Vagina (tissue), 2 donors: ENCODE measurements at places on chromosomes 11 and 22. TPM values are rescaled to one million over a fixed set of nuclear protein-coding genes. Genes with fewer than 3 reads are reported as not detected.

Gene CHADL
- total RNA-seq, result 3.7 TPM

Gene NELL1
- total RNA-seq, result 0.49 TPM

Gene TYR
- not detected for total RNA-seq

Gene LRRC32
- total RNA-seq, result 66.3 TPM

Gene MRPL49
- total RNA-seq, result 43.5 TPM

Gene MOGAT2
- total RNA-seq, result not detected

Gene SMARCB1
- total RNA-seq, result 147 TPM

- no peak for DNase-seq
Measured at GRCh38 chr22:26360169-26360885, 68.7 kb upstream of the ASPHD2 start.

GRCh38 chr22:29211066-29211465, 5.4 kb downstream of the EMID1 start:
- no peak for DNase-seq

DNA sequence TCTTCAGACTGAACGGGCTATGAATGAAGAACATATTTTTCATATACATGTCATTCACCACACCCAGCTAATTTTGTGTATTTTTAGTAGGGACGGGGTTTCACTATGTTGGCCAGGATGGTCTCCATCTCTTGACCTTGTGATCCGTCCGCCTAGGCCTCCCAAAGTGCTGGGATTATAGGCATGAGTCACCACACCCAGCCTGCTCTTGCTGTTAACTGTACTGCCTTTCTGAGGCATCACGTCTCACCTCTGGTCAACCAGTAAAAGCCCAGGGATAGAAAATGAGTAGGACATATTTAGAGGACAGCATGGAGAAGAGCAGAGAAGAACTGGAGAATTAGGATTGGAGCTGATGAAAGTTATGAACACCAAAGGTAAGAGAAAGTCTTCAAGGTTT, 55.6 kb downstream of the APOL3 start:
- DNase-seq, result no peak

DNA sequence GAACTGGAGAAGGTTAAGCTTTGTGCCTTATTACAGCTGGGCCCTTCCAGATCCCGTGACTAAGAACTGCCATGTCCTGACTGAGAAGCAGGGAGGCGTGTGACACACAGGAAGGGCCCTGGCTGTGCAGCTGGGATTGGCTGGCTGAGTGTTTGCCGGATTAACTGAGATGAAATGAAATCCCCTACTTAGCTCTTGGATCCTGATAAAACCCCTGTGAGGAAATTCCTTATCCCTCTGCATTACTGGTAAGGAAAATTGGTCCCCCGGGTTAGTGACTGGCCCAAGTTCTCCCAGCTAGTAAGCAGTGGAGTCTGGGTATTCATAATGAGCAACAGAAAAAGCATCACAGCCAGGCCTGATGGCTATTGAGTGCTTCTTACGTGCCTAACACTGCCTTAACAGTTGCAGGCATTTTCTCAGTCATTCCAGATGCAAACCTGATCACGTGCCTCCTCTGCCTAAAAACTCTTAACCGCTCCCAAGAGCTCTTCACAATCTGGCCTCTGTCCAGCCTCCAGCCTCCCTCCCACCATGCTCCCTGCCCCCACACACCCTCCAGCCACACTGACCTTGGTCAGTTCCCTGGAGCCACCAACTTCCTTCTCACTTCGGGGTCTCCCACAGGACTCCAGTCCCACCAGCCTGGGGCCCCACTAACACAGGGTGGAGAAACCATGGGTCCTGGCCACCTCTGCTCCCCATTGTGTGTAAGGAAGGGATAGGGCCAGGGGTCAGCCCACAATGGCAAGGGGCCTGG, 37.8 kb downstream of the ARRB1 start:
- no peak for DNase-seq

DNA sequence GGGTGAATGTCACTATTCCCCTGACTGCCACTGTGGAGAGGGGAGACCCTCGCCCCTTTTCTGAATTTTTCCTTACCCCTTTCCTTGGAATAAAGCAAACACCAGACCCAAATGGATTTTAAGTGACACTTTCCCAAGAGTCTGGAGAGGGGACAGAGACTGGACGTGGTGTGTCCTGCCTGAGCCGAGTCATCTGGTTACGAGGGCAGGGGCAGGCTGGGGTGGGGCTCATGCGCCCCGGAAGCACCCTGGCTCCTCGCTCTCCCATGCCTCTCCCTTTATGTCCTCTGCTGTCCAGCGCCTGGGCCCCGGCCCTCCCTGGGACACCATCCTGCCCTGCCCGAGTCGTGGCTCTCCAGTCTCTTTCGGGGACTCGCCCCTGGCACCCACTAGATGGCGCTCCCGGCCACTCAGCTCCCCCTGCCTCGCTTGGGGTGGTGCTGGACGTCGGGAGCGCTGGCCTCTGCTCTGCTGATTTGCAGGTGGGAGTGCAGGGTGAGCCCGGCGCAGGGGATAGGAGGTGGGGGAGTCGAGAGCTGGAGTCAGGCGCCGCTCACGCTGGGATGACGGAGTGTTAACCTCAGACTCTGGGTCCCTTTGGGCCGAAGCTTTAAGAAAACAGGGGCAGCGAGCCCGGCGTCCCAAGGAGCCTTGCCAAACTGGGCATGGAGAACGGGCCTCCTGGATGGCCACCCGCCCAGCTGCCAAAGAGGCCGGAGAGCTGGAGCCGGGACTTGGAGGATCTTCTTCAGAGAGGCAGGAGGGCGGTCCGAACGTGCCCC, 89.8 kb downstream of the RPS6KA4 start:
- DNase-seq, result no peak

GRCh38 chr11:62394825-62395538, 23.9 kb upstream of the SCGB1A1 start:
- DNase-seq, result no peak

- DNase-seq, result no peak
Measured at GRCh38 chr11:65744026-65744698, 23.6 kb upstream of the RNASEH2C start.

DNA sequence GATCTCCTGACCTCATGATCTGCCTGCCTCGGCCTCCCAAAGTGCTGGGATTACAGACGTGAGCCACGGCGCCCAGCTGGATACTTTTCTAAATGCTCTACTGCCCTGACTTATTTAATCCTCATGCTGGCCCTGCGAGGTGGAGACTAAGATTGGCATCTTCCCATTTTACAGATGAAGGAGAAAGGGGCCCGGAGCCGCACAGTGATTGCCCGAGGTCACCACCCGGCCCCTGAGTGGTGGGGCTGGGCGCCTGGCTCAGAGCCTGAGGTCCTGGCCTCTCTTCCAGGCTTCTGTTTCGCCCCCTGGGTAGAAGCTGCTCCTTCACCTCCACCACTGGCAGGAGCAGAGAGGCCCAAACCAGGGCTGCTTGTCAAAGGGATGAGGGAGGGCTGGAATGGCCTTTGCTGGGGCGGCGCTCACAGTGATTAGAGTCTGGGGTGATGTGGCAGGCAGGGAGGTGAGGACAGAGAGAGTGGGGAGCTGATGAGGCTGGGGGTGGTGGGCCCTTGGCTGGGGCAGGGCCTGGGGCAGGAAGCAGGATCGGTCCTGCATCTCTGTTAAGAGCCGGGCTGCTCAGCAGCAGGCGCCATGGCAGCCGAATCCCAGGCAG, 15.4 kb upstream of the MPPED1 start:
- no peak for DNase-seq

GRCh38 chr22:30024231-30024630, 56.0 kb upstream of the HORMAD2 start:
- no peak for DNase-seq

DNA sequence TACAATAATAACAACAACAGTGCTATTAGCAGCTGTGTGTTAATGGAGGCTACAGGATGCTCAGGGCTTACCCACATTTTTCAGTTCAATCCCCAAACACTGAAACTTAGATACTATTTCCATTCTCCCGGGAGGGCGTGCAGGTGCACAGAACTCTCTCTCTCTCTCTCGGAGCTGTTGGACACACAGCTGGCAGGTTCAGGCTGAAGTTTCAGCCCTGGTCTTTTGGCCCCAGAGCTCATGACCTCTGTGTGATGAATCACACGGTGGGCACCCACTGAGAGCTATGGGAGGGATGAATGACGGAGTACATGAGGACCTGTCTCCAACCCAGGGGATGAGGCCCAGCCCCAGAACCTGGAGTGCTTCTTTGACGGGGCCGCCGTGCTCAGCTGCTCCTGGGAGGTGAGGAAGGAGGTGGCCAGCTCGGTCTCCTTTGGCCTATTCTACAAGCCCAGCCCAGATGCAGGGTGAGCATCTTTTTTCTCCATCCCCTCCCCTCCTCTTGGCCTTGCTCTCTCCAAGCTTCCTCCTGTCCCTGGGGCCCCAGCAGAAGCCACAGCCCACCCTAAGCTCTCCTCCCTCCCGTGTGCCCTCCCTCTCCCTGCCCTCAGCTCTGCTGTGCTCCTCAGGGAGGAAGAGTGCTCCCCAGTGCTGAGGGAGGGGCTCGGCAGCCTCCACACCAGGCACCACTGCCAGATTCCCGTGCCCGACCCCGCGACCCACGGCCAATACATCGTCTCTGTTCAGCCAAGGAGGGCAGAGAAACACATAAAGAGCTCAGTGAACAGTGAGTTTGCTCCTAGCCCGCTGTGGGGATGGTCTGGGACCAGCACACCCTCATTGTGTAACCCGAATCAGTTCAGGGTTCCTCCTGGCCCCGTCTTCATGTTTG, 16.9 kb downstream of the CSF2RB start:
- no peak for DNase-seq

GRCh38 chr11:64924910-64925284, 408 bp downstream of the PPP2R5B start:
- DNase-seq, result no peak

DNA sequence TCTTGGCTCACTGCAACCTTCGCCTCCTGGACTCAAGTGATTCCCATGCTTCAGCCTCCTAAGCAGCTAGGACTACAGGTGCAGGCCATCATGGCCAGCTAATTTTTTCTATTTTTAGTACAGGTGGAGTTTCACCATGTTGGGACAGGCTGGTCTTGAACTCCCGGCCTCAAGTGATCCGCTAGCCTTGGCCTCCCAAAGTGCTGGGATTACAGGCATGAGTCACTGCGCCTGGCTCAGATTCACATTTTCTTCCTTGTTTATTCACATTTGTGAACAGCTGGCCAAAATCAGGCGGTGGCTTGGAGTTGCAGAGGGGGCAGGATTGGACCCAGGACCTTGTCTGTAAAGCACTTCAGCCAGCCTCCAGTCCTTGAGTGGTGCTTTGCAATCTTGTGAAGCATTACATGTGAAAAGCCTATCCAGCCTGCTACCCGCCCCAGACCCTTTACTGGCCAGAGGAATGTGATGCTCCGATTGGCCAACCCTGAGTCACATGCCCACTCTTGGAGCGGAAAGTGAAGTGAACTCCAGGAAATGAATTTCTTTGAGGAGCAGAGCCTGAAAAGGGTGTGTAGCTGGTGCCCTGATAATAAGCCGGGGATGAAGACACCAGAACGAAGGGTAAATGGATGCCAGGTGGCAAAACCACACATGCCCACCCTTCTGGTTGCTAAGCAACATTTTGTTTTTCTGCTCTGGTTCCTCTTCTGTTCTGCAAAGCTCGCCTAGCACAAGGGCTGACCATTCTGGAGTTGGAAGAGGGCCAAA, 62.6 kb upstream of the PTPRJ start:
- DNase-seq, result peak; percentile 98

DNA sequence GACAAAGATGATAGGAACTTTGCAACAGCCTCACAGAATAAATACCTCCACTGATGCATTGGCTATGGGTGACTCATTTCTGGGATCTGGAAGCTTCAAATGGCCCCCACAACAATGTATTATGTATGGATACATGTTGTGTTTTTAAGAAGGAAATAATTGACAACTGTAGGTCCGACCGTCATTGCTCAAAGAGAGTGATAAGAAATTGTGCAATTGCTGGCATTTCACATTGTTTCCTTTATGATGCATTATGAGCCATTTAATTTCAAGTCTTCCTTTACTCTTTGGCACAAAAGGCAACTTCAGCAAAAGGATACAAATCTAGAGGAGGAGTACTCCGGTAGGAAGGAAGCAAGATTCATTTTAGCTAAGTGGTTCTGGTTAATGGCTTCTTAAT, 2.0 kb downstream of the ANO3 start:
- DNase-seq, result no peak

- DNase-seq, result no peak
Measured at GRCh38 chr22:31615491-31615860, 46.5 kb downstream of the PISD start.

DNA sequence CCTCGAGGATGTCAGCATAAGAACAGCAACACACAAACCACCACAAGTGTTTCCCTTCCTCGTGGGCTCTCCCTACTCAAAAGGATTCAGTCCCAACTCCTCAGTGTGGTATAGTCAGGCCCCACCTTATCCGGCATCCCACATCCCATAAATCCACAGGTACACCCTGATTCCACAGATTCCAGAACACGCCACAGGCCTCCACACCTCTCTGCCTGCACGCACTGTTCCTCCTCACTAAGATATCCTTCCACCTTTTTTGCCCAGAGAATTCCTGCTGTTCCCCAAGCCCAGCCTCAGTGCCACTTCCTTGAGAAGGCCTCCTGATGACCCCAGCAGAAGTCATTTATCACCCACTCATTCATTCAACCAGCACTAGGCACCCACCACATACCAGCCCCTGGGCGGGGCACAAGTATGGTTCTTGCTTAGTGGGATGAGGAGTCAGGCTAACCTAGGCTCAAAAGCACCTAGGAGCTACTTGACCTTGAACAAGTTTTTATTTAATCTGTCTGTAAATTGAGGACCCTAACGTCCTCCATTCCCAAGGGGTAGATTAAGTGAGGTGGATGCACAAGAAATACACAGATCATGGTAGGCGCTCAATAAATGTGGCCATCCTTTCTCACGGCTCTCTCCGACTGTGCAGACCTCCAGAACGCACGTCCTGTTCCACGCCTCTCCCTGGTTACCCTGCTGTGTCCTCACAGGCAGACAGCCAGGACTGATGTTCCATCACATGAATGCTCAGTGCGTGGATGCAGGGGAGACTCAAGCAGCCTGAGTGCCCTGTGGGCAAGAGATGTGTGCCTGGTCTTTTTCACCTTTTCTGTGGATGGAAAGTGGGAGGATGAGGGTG, 2.1 kb upstream of the KCNJ4 start:
- no peak for DNase-seq

DNA sequence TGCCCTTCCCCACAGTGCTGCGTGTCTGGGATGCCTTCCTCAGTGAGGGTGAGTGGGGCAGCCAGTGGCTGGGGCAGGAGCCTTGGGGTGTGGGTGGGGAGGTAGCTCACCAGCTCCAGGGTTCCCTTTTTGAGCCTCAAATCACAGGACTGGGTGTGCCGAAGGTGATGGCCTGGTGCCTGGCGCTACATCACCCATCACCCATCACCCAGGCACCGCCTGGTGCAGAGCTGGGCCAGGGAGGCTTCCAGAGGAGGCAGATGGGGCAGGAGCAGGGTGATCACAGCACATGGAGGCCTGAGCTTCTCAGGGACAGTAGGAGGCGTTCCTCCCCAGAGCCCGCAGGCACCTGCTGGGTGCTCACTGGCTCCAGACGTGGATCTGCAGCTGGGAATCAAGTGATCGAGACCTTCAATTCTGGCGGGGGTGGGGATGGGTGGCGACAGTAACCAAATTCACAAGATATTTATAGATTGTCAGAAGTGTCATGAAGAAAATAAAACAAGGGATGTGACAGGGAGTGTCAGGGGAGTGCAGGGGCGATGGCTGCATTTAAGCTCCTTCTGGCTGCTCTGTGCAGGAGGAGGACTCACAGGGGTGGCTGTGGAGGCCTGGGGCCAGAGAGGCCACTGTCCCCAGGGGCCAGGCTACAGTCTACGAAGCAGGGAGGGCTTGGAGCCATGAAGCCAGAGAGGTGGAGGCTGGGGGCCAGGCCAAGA, 3.2 kb downstream of the TBC1D10C start:
- no peak for DNase-seq
